ENCODE measurements at places on chromosomes 11 and 22.

DNA sequence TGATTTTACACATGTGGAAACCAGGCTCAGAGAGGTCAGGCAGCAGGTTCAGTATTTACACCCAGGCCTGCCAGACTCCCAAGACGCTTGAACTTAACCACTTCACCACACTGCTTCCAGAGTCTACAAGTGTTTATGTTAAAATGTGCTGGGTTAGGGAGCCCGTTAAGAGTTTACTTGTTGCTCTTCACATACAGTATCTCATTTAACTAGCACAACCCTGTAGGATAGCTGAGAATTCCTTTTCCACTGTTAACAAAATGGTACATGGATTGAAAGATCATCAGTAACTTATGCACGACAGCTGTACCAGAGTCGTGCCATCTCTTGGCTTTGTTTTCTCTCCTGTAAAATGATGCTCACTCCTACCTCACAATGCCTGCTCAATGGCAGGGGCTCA lies 2.9 kb downstream of the SMCO4 start:
- DNase-seq, result no peak

DNA sequence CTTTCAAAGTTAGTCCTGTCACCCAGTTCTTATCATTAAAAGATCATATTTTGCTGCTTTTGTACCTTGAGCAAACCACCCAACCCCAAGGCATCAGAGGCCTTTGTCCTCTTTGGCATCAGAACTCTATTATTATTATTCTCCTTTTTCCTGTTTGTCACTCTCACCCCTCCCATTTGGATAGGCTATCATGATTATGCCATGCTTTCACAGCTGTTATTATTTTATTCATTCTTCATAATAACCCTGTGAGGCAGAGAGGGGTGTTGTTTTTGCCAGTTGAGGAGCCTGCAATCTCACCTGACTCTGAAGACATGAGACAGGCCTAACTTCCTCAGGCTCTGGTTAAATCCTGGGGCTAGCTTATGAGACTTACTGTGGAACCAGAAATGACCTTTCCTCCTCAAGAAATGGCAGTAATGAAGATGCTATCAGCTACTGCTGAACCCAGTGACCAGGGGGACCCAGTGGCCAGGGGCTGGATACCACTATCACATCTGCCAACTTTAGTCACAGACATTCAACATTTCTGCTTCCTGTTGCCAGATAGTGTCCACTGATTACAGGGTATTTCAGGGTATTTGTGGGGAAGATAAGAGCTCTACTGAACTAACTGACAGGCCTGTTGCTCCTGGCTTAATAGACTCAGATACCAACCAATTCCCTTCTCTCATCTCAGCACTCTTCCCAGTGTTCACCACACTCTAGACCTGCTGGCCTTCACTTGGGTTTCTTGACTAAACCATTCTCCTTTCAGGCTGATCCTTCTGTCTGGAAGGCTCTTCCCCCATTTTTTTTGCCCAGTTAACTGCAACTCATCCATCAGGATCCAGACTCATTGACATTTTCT lies 11.8 kb upstream of the SWAP70 start:
- DNase-seq, result no peak

- no peak for DNase-seq
Measured at GRCh38 chr11:67308031-67308866, 4.9 kb downstream of the SSH3 start.

DNA sequence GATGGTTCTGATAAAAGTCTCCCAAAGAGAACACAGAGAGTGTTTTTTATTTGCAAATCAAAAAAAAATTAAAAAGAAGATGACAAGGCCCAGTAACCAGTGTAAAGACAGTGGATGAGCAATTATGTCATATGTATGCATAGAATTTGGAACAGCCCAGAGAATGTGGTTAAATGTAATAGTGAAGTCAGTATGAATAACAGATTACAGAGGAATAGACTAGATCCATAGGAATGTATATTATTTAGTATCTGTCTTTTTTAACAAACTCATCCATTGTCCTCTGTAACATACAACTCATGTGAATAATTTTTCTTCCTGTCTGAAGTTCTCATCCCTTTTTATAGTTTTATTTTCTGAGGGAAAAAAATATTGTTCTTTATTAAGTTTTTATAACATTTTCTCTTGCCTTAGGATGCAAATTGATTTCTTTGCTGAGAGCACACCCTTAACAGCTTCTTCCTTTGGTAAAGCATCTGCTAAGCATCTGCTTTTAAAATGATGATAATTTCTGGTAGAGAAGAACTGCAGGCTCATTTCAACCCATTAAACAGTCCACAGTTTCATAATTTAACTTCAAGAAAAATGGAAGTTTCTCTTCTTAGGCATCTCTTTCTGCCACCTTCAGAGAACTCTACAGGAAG lies 266.5 kb upstream of the MTNR1B start:
- peak; percentile 62 for DNase-seq

- no peak for DNase-seq
Measured at GRCh38 chr22:44645083-44645482, 56.9 kb upstream of the PRR5 start.

All from bronchial epithelial cell (primary cell).